ENCODE measurements at places on chromosomes 5 and 9. TPM values are rescaled to one million over a fixed set of nuclear protein-coding genes. Genes with fewer than 3 reads are reported as not detected.
A peak's percentile ranks its signal among the peaks of the same experiment; 100 is the strongest.

GRCh38 chr5:178341091-178341850, 108.7 kb upstream of the PHYKPL start:
- H3K36me3 ChIP-seq: no peaks in the 10 kb centered on the region
- no peaks in the 10 kb centered on the region for H3K27me3 ChIP-seq
- no peak overlapping the region for H3K4me3 ChIP-seq
- DNase-seq: no peak
- no peaks in the 10 kb centered on the region for H3K4me1 ChIP-seq
- H3K27ac ChIP-seq: no peak overlapping the region

DNA sequence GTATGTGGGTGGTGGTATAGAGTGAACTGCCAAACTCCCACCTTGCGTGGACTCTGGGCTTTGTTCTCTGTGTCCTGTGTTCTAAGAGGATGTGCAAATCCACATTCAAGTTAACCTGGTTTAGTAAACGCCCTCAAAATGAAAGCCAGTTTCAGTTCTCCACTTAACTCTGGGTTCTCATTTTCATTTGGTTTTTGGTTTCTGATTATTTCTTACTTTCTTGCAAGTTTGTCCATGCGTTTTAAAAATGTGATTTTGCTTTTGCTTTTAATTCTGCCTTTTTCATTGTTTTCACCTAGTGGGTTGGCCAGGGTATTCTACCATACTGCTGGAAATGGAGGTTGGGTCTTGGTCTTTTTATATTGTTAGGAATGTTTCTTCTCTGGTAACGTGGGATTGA, 38.2 kb downstream of the GALNT10 start:
- H3K36me3 ChIP-seq: no peaks in the 10 kb centered on the region
- no peak for DNase-seq
- no peak overlapping the region for H3K27ac ChIP-seq
- no peaks in the 10 kb centered on the region for H3K27me3 ChIP-seq

DNA sequence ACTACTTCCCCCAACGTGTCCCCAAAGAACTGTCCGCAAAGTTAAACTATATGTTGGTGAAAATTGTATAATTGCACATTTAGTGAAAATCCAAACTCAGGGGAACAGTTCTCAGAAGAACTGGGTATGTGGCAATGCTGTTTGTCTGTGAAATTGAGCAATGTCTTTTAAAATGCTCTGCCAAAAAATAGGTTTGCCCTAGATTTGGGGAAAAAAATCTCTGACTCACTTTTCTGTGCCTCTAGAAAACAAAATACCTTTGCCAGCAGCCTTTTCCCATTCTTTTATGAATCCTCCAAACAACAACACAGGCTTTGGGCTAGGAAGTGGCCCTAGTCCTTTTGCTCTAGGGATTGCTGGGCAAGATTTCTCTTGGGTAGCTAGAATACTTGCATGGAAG, 37.4 kb upstream of the ZNF608 start:
- no peaks in the 10 kb centered on the region for H3K36me3 ChIP-seq
- no peak for DNase-seq
- H3K4me1 ChIP-seq: no peaks in the 10 kb centered on the region

Gene SPATA31A3
- not detected for total RNA-seq

DNA sequence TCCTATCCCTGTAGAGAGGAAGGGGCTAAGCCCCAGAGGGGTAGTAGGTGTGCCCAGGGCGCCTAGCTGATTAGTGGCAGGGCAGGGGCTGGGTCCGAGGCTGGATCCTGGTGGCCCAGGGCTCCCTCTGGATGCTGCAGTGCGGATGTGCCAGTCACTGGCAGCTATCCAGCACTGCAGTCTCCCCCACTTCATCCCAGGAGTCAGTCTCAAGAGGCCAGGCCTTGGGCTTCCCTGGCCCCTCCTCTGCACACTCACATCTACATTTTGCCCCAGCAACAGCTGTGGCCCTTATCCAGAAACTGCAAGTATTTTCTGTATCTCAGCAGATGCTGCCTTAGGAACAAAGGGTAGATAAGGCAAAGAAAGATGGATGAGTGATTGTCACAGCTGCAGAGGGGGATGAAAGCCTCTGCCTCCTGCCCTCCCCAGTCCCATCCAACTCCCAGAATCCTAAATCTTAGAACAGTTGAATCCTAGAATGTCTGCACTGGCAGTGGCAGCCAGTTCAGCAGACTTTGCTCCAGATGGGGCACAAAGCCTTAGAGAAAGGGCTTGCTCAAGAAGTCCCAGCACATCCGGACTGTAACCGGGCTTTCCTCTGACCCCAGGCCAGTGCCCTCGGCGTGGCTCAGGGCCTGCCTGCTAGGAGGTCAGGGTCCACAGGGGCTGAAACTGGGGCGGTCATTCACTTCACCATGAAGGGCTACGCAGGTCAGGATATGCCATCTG, 1.6 kb downstream of the ANXA6 start:
- no peaks in the 10 kb centered on the region for H3K27me3 ChIP-seq
- H3K36me3 ChIP-seq: peaks cover 5% of the 10 kb centered on the region
- H3K4me3 ChIP-seq: peak overlapping the region; percentile 86
- peak overlapping the region; percentile 70 for H3K27ac ChIP-seq

- no peak overlapping the region for H3K27ac ChIP-seq
- no peaks in the 10 kb centered on the region for H3K4me1 ChIP-seq
- no peak for DNase-seq
Observed at GRCh38 chr5:141135718-141136266, 786 bp downstream of the PCDHB5 start.

- no peak for DNase-seq
- no peaks in the 10 kb centered on the region for H3K4me1 ChIP-seq
- H3K27ac ChIP-seq: no peak overlapping the region
- no peak overlapping the region for H3K4me3 ChIP-seq
- H3K27me3 ChIP-seq: no peaks in the 10 kb centered on the region
Observed at GRCh38 chr5:158373608-158374395, 514.9 kb upstream of the CLINT1 start.

GRCh38 chr5:79521156-79521555, 7.2 kb upstream of the HOMER1 start:
- no peak for DNase-seq
- no peaks in the 10 kb centered on the region for H3K36me3 ChIP-seq
- H3K27ac ChIP-seq: no peak overlapping the region

GRCh38 chr5:124030043-124030491, 518.1 kb downstream of the CSNK1G3 start:
- no peak overlapping the region for H3K27ac ChIP-seq
- H3K4me3 ChIP-seq: no peak overlapping the region
- no peaks in the 10 kb centered on the region for H3K4me1 ChIP-seq
- H3K36me3 ChIP-seq: no peaks in the 10 kb centered on the region

GRCh38 chr5:78567617-78568016, 81.0 kb downstream of the LHFPL2 start:
- H3K4me1 ChIP-seq: no peaks in the 10 kb centered on the region

DNA sequence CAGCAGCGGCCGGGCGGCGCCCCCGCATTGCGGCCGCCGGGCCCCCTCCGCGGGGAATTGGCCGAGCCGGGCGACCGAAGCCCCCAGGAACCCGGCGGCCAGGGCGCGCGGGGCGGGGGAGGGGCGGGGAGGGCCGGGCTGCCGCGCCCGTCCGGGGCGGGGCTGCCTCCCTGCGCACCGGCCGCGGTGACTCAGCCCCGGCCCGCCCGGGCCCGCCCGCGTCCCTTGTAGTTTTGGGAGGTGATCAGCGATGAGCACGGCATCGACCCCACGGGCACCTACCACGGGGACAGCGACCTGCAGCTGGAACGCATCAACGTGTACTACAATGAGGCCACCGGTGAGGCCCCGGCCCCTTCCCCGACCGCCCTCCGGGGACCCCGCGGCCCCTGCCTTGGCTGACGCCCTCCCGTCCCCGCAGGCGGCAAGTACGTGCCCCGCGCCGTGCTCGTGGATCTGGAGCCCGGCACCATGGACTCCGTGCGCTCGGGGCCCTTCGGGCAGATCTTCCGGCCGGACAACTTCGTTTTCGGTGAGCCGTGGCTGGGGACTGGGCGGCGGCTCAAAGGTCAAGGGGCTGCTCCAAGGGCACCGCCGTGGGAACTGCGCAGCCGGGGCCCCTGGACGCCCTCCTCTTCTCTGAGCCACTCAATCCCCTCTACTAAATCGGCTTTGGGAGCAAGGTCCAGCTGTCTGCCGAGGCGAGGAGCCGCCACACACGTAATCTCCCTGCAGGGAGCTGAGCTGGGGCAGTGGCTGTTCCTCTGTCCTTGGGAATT, 592 bp downstream of the TUBB4B start:
- H3K27me3 ChIP-seq: no peaks in the 10 kb centered on the region
- peak overlapping the region; percentile 72 for H3K27ac ChIP-seq
- DNase-seq: peak; percentile 63
- peak overlapping the region; percentile 46 for H3K4me3 ChIP-seq
- peaks cover 14% of the 10 kb centered on the region for H3K4me1 ChIP-seq

DNA sequence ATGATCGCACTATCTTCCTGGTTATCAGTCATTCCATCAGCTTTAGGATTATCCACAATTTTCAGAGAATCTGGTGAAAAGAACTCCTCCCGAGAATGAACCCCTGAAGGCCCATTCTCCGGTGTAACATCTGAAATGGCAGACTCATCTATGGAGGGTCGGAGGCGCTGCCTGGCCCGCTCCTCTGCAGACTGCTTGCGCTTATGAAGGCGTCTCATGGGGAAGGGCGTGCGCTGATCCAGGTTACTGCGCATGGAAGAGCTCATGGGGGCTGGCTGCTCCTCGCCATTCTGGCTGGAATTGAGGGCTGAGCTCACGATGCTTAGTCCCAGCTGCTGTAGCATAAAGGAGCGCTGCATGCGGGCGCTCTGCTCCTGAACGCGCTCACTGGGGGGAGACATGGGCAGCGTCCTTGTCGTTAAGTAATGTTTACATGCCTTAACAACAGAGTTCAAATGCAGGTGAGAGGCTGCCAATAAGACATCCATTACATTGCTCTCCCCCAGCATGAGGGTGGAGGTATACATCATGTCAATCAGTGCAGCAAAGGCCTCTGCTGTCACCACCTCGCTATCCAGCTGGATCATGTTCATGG, 19.4 kb downstream of the GRHPR start:
- no peaks in the 10 kb centered on the region for H3K27me3 ChIP-seq
- no peaks in the 10 kb centered on the region for H3K4me1 ChIP-seq
- H3K27ac ChIP-seq: no peak overlapping the region

DNA sequence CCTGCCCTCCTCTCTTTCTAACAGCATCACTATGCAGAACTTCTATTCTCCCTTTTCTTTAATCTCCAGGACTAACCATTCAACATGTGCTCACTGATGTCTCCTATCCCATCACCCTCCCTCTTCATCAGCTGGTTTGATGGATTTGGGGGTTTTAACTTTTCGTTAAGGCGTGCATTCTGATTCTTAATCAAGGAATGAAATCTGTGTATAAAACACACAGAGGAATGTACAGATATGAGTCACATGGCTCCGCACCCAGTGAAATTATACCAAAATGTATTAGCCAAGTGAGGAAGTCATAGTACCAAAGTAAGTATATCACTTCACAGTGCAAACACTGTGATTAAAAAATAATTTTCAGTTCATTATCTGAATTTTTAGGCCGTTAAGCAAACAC, 35.2 kb downstream of the MARCHF11 start:
- no peak overlapping the region for H3K4me3 ChIP-seq
- H3K27me3 ChIP-seq: no peaks in the 10 kb centered on the region
- H3K4me1 ChIP-seq: no peaks in the 10 kb centered on the region
- H3K27ac ChIP-seq: no peak overlapping the region

GRCh38 chr9:27184556-27185351, 75.7 kb downstream of the TEK start:
- H3K27me3 ChIP-seq: no peaks in the 10 kb centered on the region
- H3K4me1 ChIP-seq: no peaks in the 10 kb centered on the region
- DNase-seq: no peak
- H3K36me3 ChIP-seq: no peaks in the 10 kb centered on the region
- no peak overlapping the region for H3K27ac ChIP-seq

DNA sequence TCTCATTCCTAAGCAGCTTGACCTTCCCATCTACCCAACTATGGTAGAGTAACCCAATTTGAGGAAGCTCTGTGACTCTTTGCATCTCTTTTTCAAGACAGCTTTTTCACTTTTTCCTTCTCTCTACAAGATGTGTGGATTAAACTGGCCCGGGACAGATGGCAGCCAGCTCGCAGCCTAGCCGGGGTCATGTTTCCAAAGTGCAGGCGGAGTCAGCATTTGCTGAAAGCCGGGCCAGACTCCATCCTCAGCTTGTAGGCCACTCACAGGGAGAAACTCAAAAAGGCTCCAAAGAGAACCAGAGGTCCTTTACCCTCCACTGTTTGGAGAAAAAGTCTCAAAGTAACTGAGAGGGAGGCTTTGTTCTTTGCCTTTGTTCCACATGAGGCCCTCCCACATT, 286.8 kb upstream of the PANK3 start:
- H3K4me1 ChIP-seq: no peaks in the 10 kb centered on the region
- no peak for DNase-seq
- no peak overlapping the region for H3K27ac ChIP-seq
- no peaks in the 10 kb centered on the region for H3K36me3 ChIP-seq
- H3K27me3 ChIP-seq: no peaks in the 10 kb centered on the region
- H3K4me3 ChIP-seq: no peak overlapping the region

Data from CD8-positive, alpha-beta memory T cell (primary cell).